Left ventricle myocardium inferior (tissue), 1 donor: ENCODE measurements at places on chromosomes 12 and 14. TPM values are rescaled to one million over a fixed set of nuclear protein-coding genes. Genes with fewer than 3 reads are reported as not detected.

DPF3 gene
- 37.7 TPM for total RNA-seq

HOXC11 gene
- not detected for total RNA-seq

ATF7IP gene
- total RNA-seq = 64.3 TPM

BCL7A gene
- total RNA-seq = 11.2 TPM

RASSF9 gene
- total RNA-seq = 7.3 TPM

CLEC9A gene
- total RNA-seq = not detected

DNA sequence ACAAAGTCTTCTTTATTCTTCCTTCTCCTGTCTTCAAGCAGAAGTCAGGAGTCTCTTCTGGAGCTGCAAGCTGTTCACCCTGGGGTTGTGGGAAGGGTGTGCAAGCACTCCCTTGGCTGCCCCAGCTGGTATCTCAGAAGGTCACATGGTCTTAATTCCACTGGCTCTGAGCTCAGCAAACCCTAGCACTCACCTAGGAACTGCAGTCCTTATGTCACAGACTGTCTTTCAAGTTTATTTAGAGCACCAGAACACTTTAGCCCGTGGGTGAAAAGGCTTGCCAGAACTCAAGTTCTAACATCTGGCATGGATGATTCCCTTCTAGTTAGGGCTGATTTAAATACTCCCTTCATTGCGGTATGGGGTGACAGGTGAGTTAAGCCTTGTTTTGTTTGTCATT, 379.0 kb downstream of the CCER1 start:
- peak overlapping the region; percentile 40 for H3K4me3 ChIP-seq
- H3K27ac ChIP-seq = peak overlapping the region; percentile 41
- H3K27me3 ChIP-seq = no peaks in the 10 kb centered on the region
- peak; percentile 24 for DNase-seq
- H3K4me1 ChIP-seq = no peaks in the 10 kb centered on the region

- H3K4me3 ChIP-seq = no peak overlapping the region
- no peaks in the 10 kb centered on the region for H3K36me3 ChIP-seq
- DNase-seq = peak; percentile 17
- H3K27me3 ChIP-seq = peaks cover 59% of the 10 kb centered on the region
- no peak overlapping the region for H3K27ac ChIP-seq
- H3K4me1 ChIP-seq = no peaks in the 10 kb centered on the region
Measured at GRCh38 chr12:119938049-119938667, 50.9 kb upstream of the BICDL1 start.

DNA sequence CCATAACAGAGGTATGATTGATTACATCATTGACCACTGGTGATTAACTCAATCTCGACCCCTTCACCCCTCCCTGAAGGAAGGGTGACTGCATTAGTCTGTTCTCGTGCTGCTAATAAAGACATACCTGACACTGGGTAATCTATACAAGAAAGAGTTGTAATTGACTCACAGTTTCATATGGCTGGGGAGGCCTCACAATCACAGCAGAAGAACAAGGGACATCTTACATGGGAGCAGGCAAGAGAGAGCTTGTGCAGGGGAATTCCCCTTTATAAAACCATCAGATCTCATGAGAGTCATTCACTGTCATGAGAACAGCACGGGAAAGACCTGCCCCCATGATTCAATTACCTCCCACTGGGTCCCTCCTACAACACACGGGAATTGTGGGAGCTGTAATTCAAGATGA, 55.9 kb upstream of the TMCC3 start:
- no peaks in the 10 kb centered on the region for H3K36me3 ChIP-seq
- H3K4me3 ChIP-seq = no peak overlapping the region
- H3K4me1 ChIP-seq = peaks cover 28% of the 10 kb centered on the region
- no peak for DNase-seq
- no peak overlapping the region for H3K27ac ChIP-seq

DNA sequence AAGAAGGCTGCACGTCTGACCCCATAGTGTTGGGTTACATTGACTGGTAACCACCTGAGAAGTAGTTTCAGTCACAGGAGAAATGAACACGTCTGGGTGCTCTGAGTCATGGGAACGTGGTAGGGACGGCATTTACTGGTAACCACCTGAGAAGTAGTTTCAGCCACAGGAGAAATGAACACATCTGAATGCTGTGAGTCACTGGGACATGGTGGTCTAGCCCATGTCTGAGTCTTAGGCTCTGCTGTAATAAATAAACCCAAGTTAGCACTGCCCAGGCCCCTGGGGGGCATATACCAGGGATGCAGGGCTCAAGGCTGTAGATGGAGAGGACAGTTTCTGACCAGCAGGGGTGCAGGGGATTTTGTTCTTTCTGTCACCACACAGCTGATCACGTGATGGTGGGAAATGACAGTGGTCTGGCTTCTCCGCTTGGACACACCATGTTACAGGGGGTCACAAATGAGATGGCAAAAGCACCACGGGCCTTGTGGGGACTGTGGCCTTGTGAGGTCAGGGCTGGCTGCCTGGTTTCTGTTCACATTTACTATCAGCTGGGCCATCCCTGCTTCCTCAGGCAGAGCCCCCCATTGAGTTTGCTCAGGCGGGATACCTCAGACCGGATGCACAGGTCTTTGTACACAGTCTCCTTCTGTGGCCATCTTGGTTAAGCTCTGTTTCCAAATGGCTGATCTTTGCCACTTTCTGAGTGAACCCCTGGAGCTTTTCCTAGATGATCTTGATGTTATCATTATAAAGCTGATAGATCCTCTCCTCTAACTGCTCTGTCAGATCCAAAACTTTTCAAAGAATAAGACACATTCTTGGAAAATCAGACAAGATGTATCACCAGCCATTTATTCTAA, 9.8 kb upstream of the C12orf42 start:
- H3K4me1 ChIP-seq = no peaks in the 10 kb centered on the region
- no peaks in the 10 kb centered on the region for H3K27me3 ChIP-seq
- no peak overlapping the region for H3K27ac ChIP-seq
- no peaks in the 10 kb centered on the region for H3K36me3 ChIP-seq
- H3K4me3 ChIP-seq = no peak overlapping the region
- no peak for DNase-seq

GRCh38 chr12:66456612-66457011, 154.3 kb downstream of the HELB start:
- H3K27me3 ChIP-seq = peaks cover 8% of the 10 kb centered on the region
- DNase-seq = no peak
- no peak overlapping the region for H3K27ac ChIP-seq
- H3K4me1 ChIP-seq = no peaks in the 10 kb centered on the region
- no peaks in the 10 kb centered on the region for H3K36me3 ChIP-seq

DNA sequence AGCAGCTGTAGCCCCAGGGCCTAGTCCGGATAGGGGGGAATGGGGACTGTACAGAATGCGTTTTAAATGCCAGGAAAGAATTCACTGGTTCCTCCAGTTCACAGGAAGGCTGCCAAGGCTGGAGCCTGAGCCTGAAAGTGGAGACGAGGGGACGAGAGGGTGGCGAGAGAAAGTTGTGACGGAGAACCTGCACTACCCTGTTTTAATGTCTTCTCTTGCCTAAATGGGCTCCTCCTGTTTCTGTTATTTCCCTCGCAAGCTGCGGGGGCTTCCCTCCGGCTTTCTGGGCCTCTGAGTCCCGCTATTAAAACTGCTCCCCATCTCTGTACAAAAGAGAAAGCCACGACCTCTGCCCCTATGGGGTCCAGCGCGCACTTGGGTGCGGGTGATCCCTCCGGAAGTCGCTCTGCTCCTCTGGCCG, 4.5 kb downstream of the C1QL4 start:
- peaks cover 20% of the 10 kb centered on the region for H3K4me1 ChIP-seq
- H3K27me3 ChIP-seq = peaks cover 80% of the 10 kb centered on the region
- no peak overlapping the region for H3K4me3 ChIP-seq
- H3K36me3 ChIP-seq = no peaks in the 10 kb centered on the region
- DNase-seq = no peak

DNA sequence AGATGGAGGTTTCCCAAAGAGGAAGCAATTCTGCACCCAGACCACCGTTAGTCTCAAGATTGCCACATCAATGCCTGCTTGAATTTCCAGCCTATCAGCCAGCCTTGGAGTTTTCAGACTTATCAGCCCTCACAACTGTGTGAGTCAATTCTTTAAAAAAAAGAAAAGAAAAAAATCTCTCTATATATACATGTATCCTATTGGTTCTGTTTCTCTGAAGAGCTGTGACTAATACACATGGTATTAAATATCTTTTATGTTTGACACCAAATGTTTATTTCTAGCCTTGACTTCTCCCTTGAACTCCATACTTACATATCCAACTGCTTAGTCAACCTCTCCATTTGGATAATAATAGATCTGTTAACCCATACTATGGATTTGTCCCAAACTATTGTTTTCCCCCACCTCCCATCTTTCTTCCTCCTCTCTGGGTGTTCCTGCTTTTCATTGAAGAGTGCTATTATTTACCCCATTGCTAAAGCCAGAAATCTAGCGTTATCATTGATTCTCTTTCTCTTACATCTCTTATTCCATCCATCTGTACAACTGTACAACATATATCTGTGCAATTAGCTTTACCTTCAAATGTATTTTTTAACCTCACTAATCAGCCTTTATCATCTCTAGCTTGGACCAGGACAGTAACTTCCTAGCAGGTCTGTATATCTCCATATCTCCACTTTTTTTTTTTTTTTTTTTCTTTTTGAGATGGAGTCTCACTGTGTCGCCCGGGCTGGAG, 22.7 kb upstream of the EID3 start:
- no peak overlapping the region for H3K27ac ChIP-seq
- no peaks in the 10 kb centered on the region for H3K27me3 ChIP-seq
- no peaks in the 10 kb centered on the region for H3K36me3 ChIP-seq
- no peak for DNase-seq
- peaks cover 7% of the 10 kb centered on the region for H3K4me1 ChIP-seq

GRCh38 chr12:45687081-45688015, 42.2 kb upstream of the ARID2 start:
- no peak overlapping the region for H3K4me3 ChIP-seq
- H3K36me3 ChIP-seq = no peaks in the 10 kb centered on the region
- H3K27me3 ChIP-seq = no peaks in the 10 kb centered on the region
- H3K27ac ChIP-seq = no peak overlapping the region
- H3K4me1 ChIP-seq = peaks cover 15% of the 10 kb centered on the region

- H3K4me3 ChIP-seq = no peak overlapping the region
- DNase-seq = no peak
- no peak overlapping the region for H3K27ac ChIP-seq
- H3K27me3 ChIP-seq = no peaks in the 10 kb centered on the region
Measured at GRCh38 chr14:24857277-24857676, 192.7 kb downstream of the STXBP6 start.

DNA sequence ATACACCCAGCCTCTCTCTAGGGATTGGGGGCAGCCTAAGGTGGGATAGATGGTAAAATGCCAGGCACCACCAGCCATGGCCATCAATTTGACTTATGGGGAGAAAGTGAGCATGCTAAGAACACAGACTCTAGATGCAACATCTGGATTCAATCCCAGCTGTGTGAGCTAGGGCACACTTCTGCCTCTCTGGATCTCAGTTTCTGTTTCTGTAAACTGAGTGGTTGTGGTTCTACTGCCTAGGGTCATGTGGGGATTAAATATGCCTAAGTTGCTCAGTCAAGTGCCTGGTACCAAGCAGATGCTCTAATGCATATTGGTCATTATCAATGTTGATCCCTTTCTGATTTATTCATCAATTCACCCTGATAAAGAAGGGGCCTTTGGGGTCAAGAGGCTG, 12.6 kb upstream of the OAS1 start:
- DNase-seq = no peak
- H3K36me3 ChIP-seq = no peaks in the 10 kb centered on the region
- peaks cover 64% of the 10 kb centered on the region for H3K27me3 ChIP-seq
- no peaks in the 10 kb centered on the region for H3K4me1 ChIP-seq
- H3K4me3 ChIP-seq = no peak overlapping the region
- no peak overlapping the region for H3K27ac ChIP-seq

GRCh38 chr12:40002178-40003169, 103.4 kb downstream of the SLC2A13 start:
- DNase-seq = no peak
- H3K4me1 ChIP-seq = no peaks in the 10 kb centered on the region
- no peaks in the 10 kb centered on the region for H3K27me3 ChIP-seq
- no peak overlapping the region for H3K27ac ChIP-seq
- no peak overlapping the region for H3K4me3 ChIP-seq
